ENCODE measurements at places on chromosomes 16 and 17.
A peak's percentile ranks its signal among the peaks of the same experiment; 100 is the strongest.

GRCh38 chr16:3974751-3975150 is 94.2 kb upstream of the CREBBP start:
- DNase-seq, result no peak

DNA sequence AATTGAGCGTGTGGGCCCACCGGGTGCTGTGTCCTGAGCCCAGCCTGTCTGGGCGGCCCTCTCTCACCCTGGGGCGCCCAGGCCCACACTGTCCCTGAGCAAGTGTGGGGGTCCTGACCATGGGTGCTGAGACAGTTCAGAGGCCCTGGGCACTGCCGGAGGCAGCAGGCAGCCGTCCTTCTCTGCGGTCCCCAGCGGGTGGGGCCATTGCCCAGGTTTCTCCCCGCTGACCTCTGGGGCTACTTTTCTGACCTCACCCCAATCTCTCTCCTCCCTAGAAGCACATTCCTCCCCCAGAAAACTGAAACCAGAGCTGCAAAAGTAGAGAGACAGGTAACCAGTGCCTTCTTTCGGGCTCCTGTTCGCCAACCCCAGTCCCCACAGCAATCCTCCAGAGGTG is 36.0 kb upstream of the PVALEF start:
- DNase-seq, result no peak

DNA sequence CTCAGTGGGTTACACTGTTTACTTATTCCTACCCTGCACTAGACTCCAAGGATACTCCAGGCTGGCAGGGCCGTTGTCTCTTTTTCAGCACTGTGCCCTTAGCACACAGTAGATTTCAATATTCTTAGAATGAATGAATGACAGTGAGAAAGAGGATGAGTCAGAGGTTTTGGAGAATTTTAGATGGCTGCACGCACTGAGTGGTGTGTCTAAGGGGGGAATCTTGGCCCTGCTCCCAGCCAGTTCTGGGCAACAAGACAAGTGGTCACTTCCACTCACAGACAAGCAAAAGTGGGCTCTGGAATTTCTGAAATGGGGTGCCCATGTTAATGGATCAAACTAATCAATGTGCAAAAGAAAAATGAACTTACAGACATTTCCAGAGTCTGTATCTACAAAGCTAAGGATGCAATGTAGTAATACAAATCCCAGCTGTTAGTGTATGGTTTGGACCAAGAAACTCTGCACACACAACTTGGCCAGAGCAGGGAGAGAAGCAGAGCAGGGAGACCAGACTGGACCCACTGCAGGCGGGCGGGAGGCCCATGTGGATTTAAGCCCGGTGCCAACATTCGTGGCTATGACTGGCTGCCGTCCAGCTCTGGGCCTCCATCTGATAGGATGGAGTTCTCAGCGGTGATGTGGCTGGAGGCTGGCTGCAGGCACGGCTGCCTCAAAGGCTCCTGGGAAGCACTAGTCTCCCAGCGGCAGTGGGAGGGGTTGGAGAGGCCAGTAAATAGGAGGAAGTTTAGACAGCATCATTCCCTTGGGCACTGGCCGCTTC is 95.6 kb upstream of the CDYL2 start:
- DNase-seq, result peak; percentile 28

GRCh38 chr17:59373882-59374495 is 42.5 kb downstream of the YPEL2 start:
- peak; percentile 69 for DNase-seq

DNA sequence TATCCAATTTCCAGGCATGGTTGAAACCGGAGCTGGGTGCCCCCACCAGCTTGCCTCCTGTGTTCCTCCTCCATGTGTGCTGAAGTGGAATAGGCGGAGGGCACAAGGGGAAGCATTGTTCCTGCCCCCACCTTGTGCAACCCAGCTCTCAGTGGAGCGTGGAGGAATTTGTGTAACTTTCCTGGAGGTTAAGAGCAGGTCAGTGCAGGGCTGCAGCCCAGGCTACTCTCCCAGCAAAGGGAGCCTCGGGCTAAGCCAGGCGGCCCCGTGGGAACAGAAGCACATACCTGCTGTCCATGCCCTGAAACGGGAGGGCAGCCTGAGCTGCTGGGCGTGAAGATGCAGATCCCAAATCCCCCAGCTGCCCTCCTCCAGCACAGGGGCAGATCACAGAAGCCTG is 158.8 kb upstream of the LHX1 start:
- no peak for DNase-seq

GRCh38 chr17:48278760-48279491 is 151.1 kb downstream of the SKAP1 start:
- no peak for DNase-seq

DNA sequence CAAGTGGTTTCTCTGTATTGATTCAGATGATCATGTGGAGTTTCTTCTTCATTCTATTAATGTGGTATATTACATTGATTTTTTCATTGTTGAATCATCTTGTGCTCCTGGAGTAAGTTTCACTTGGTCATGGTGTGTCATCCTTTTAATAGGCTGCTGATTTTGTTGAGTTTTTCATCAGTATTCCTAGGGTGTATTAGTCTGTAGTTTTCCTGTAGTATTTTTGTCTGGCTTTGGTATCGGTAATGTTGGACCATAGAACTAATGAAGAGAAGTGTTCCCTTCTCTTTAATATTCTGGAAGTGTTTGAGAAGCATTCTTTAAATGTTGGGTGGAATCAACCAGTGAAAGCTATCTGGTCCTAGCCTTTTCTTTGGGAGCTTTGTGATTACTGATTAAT is 99.0 kb downstream of the OMG start:
- no peak for DNase-seq

DNA sequence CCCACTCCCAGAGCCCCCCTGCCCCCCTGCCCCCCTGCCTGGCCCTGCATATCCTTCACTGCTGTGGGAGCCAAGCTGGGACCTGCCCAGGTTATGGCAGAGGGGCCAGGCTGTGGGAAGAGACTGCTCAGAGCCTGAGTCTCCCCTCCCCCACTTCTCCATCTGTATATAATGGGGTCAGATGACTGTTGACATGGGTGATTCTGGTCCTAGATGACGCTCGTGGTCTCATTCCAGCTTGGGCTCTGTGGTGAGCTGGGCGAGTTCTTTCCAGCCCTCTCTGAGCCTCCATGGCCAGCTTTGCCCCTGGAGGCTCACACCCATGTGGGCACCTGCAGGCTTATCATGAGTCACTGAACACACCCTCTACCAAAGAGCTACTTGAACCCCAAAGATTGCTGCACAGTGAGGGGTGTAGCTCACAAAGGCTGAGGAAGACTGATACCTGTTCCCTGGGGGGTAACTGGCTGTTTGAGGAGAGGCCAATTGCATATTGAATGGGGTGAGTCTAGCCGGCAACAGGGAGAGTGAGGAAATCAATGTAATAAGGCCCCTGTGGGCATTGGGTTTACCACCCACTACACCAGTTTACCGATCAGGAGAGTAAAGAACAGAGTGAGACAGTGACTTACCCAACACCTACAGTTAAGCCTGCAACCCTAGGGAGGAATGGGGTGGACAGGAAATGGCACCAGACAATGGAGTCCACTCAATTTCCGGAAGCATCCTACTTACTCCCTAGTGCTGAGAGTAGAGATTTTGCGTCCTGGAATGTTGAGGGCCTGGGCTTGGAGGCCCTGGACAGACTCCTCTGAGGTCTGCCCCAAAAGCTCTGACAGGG is 4.2 kb upstream of the SREBF1 start:
- DNase-seq, result no peak

GRCh38 chr16:2350500-2350899 is 10.0 kb upstream of the ABCA3 start:
- DNase-seq, result no peak

DNA sequence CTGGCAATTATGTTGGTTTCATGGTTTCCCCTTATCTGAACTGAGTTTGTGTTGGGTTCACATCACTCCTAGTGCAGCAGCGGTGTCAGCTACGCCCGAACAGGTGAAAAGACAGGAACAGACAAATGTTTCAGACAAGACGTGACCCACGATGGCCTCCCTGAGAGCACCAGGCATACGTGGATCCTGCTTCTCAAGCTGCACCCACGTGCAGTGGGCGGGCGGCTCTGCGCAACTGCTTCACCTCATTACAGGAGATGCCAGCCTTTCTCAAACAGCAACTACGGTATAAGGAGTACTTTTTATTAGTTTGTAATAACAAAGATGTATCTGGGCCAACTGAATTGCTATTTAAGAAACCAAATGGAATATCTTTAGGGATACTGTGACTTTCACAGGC is 32.8 kb upstream of the SLC38A8 start:
- no peak for DNase-seq

- DNase-seq, result no peak
Observed at GRCh38 chr16:67271446-67271845, 7.9 kb upstream of the PLEKHG4 start.

- DNase-seq, result no peak
Observed at GRCh38 chr17:46056800-46057304, 57.8 kb downstream of the STH start.

GRCh38 chr17:42072323-42073187 is 22.2 kb upstream of the C17orf113 start:
- DNase-seq, result no peak

DNA sequence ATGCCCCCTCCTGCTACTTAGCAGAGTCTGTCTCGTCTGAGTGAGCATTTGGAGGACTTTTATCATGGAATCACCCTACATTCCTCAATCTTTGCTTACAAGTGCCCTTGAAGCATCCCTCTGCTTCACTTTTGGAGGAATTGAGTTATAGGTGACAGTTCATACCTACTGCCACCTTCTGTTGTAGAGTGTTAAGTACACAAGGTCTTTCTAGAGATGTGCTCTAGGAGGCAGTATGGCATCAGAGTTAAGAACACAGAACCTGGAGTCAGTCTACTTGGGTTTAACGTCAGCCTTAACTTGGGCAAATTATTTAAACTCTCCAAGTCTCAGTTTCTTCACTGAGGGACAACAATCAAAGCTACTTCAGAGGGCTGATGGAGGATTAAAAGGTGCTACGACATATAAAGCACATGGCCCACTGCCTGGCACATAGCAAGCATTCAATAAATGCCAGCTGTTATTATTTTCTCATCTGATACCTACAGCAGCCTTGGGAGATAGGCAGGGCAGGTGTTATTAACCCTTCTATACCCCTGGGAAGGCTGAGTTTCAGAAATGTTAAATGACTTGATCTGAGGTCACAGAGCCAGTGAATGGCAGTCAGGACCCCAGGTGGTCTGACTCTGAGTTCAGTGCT is 62.2 kb downstream of the UTP18 start:
- DNase-seq, result no peak

GRCh38 chr17:81461607-81462500 is 50.7 kb downstream of the ACTG1 start:
- no peak for DNase-seq

DNA sequence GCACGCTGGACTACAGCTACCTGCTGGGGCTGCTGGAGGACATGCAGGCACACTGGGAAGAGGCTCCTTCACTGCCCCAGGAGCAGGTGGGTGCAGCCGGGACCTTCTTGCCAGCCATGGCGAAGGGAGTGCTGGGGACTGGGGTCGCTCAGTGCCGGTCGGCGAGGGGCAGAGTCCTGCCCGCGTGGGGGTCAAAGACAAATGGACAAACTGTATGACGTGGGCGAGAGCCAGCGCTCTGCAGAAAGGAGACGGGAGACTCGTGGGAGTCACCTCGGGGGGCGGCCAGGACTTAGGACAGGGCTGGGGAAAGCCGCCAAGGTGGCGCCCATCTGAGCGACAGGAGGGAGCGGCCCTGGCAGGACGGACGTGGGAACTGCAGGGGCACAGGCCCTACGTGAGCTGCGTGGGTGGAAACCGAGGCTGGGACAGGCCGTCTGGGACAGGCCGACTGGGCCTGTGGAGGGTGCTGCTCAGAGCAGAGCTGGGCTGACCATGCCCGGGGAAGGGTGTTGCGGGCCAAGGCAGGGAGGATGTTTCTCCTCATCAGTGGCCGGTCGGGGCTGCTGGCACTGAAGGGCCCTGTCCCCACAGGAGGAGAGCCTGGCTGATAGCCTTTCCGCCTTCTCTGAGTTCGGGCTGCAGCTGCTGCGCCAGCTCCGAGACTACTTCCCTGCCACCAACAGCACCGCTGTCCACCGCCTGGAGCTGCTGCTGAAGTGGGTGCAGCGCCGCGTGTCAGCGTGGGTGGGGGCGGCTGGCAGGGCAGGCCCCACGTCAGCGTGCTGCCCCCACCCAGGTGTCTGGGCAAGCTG is 8.0 kb downstream of the TSR3 start:
- DNase-seq, result no peak

- DNase-seq, result no peak
Observed at GRCh38 chr16:22886927-22887326, 73.0 kb downstream of the HS3ST2 start.

DNA sequence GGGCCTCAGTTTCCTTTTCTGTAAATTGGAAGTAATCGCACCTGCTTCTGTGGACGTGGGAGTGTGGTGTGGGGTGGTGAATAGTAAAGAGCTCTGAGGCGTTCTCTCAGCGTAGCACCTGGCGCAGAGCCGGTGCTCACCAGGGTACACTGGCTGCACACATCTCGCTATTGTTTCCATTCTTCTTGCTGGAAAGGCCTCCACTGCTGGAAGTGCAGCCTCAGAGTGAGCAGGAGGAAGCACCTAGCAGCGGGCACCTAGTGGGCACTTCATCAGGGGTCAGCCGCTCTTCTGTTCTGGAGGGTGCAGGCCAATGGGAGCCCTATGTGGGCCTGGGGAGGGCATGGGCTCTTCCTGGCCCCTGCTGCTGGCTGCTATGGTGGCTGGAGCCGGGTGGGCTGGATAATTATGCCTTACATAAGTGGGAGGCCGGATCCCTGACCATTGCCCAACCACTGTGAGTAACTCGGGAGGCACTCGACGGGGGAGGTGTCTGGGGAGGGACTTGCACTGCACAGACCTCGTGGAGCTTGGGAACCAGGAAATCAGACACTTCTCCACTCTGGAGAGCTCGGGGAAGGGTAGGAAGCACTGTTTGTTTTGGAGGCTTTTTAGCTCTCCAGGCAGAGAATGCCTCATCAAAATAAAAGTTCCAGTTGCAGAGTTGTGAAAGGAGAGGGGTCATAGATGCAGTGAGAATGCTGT is 1.7 kb downstream of the MAP2K3 start:
- DNase-seq, result peak; percentile 85

DNA sequence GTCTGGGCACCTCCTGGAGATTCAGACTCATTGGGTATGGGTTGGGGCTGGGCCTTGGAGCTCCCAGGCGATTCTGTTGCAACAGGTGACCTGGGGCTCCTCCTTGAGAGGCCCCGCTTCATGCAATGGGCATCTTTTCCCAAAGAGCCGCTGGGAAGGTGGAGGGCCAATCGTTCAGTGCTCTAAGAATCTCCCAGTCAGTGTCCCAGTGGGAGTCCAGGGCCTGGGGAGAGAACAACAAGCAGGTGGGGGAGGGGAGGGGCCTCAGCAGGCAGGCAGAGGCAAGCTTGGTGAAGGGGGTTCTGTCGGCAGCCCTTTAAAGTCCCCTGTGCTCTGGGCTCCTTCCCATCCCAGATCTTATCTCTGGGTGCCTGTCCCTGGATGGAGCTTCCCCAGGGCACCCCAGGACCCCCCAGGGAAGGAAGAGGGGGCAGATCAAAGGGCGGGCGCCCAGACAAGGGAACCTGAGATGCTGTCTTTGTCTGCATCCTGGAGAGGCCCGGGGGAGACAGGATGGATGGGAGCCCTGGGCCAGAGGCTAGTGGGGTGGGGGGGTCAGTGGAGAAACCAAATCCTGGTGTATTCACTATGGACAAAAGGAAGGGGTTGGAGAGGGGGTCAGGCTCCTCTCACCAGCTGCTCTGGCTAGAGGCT is 30.5 kb upstream of the NXPH3 start:
- DNase-seq, result no peak

- DNase-seq, result peak; percentile 98
Observed at GRCh38 chr17:31269578-31269983, 27.5 kb downstream of the OMG start.

- no peak for DNase-seq
Observed at GRCh38 chr16:17474572-17474971, 3.8 kb upstream of the XYLT1 start.

Measured in fibroblast of skin of left biceps (primary cell).